GM03348 (cell line): ENCODE measurements at places on chromosomes 1 and 21.

DNA sequence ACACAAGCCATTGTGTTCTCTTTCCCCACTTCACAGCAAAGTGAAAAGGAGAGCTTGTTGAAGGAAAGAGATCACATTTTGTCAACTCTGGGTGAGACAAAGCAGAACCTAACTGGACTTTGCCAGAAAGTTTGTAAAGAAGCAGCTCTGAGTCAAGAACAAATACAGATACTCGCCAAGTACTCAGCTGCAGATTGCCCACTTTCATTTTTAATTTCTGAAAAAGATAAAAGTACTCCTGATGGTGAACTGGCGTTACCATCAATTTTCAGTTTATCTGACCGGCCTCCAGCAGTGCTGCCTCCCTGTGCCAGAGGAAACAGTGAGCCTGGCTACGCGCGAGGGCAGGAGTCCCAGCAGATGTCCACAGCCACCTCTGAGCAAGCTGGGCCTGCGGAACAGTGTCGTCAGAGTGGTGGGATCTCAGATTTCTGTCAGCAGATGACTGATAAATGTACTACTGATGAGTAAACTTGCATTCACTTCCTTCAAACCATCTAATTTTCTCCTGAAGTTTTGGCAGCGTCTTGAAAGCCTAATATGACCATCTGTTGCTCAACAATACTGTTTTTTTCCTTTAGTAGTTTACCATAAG is 43.7 kb downstream of the BACH1 start:
- DNase-seq: peak; percentile 86

DNA sequence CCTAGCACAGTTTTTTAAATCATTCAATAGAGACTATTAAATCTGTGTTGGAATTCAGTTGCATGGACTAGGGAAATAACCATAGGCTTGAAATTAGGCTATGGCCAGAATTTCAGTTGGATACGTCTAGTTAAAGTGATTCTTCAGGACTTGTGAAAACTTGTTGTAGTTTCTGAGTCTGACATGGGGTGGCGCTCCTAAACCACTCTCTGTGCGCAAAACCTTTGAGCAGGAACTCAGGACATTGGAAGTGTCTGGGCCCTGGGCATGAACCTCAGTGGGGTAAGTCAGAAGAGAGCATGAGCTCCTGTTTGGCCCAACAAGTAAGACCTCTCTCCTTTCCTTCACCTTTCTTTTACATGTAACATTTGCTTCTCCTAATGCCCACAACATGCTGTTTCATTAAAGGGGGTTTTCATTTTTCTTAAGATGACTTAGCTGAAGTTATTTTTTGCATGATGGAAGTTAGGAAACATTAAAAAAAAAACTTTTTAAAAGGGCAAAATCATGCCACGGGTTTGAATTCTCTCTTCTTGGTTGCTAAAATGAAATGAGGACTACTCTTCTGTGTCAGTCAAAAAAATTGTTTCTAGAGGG is 17.1 kb upstream of the CCDC190 start:
- peak; percentile 72 for DNase-seq

- DNase-seq: no peak
Measured at GRCh38 chr1:44119525-44119924, 904 bp downstream of the KLF17 start.

DNA sequence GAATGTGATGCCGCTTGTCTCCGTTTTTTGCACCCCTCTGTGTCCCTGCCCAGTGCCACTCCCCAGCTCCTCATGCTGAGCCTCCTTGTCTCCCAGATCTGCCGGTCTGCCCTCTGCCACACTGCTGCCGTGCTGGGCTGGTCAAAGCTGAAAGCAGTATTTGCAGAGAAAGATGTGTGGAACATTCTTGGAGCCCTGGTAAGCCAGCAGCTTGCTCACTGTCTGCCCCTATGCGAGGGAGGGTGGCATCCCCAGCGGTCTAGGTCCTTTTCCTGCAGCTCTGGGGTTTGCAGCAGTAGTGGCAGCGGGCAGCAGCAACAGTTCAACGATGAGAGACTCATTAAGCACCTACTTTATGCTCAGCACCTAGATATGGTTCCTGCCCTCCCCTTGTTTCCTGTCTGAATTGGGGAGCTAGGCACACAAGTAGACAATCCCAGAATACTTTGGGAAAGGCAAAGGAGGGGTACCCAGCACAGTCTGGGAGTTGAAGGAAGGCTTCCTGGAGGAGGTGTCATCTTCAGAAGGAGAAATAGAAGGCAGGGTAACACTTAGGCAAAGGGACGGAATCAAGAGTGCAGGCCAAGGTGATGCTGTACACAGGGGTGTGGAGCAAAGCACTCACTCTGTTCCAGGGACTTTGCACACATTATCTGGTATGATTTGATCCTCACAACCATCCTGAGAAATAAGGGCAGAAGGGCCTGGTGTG is 63.1 kb downstream of the KIF21B start:
- no peak for DNase-seq

- peak; percentile 70 for DNase-seq
Measured at GRCh38 chr21:26449161-26449560, 123.9 kb downstream of the CYYR1 start.

- DNase-seq: no peak
Measured at GRCh38 chr1:47209725-47210325, 20.0 kb upstream of the PDZK1IP1 start.

DNA sequence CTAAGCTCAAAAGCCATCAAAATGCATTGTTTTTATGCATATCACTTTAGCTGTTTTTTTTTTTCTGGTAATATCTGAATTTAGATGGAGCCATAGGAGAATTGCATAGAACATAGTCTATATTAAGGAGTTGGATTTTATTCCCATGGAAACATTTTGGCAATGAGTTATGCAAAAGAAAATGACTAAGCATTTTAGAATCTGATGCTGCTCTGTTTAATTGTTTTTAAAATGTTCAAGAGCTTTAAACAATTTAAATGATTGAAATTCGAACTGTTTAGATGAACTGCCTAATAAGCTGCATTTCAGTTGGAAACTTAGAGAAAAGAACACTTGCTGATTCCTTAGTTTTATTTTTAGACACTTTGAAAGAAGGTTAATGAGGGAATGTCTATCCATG is 1531.5 kb upstream of the B3GALT2 start:
- no peak for DNase-seq

GRCh38 chr1:85822696-85823095 is 114.5 kb upstream of the ZNHIT6 start:
- no peak for DNase-seq

DNA sequence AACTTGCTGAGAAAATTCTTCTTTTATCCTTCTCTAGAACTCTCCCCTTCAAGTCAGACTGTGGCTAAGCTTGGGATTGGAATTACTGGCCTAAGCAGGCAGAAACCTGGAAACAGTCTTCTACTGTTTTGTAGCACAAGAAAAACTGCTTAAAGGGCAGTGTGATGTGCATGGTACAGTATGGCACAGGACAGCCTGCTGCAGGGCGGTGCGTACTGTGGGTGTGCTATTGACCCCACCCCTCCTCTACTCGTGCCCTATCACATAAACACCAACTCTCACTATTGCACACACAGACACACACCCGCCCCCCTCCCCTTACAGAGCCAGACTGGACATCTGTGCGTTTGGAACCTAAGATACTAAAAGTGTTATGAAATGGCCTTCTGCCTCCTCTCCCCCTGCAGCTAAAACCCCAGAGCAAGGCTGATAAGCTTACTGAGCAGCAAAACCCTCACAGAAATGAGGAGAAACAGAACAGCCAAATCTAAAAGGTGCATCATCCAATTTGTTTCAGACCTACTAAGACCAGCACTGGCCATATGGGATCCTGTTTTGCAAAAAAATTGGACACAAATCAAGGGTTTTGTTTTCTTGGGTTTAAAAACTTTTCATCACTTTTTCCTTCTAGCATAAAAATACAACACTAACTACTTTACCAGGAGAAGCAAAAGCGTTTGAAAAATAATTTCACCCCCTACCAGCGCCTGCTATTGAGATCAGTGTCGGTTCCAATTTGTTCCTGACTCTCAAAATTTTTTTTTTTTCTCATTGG is 355.8 kb upstream of the LYPLAL1 start:
- DNase-seq: no peak

GRCh38 chr1:17875882-17876280 is 120.7 kb downstream of the ACTL8 start:
- DNase-seq: peak; percentile 38
